ENCODE measurements at places on chromosomes 12 and 14.

- no peak for DNase-seq
Observed at GRCh38 chr12:110928700-110929099, 8.3 kb upstream of the MYL2 start.

GRCh38 chr14:51529736-51530135 lies 122.0 kb upstream of the FRMD6 start:
- no peak for DNase-seq

DNA sequence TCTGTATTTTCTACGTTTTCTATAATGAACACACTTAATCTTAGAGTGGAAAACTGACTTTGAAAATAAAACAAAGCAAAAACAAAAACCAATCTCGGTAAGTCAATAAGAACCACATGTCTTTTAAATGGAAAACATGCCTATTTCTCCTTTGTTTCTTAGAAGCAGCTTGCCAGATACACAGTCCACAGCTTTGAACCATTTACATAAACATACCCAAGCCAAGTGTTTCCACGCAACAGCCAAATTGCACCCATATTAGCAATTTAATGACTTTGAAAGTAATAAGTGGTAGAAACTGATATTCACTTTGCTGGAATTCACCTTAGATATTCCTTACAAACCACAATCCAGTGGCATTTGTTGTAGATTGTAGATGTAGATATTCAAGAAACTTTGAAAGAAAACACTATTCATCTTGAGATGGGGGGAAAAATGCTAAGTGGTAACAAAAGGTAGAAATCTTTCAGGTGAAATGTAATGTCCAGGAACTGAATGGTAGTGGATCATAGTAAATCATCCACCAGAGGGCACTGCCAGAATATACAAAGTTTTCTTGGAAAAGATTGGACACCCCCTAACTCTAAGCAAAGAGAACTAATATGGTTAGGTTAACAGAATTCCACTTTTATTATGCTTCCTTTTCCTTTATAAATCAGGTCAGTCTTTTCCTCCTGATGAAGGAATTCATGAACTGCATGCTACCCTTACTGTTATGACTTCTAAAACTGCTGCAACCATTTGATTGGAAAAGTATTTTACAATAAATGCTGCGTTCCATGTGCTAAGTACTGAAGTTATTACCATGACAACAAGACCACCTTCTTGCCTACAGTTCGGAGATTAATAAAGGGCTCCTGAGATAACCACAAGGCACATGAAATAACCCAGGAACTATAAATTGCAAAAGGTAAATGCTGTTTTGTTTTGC lies 69.8 kb downstream of the RERG start:
- no peak for DNase-seq

DNA sequence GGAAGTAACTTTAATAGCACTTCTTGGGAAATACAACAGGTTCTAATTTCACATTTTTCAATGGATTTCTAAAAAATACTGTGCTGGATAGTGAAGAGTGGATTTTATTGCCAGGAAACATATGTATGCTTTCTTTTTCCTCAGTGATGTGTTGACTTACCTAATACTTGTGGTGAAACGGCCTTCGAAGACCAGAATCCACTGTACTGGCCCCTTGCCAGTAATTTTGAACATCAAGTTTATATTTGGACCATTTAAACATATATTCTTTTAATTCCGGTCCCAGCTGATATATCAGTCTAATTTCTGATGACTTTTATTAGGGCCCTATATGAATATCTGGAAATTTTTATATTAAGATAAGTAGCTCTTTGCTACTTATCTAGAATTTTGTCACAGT lies 1.8 kb downstream of the MSRB3 start:
- DNase-seq = no peak

DNA sequence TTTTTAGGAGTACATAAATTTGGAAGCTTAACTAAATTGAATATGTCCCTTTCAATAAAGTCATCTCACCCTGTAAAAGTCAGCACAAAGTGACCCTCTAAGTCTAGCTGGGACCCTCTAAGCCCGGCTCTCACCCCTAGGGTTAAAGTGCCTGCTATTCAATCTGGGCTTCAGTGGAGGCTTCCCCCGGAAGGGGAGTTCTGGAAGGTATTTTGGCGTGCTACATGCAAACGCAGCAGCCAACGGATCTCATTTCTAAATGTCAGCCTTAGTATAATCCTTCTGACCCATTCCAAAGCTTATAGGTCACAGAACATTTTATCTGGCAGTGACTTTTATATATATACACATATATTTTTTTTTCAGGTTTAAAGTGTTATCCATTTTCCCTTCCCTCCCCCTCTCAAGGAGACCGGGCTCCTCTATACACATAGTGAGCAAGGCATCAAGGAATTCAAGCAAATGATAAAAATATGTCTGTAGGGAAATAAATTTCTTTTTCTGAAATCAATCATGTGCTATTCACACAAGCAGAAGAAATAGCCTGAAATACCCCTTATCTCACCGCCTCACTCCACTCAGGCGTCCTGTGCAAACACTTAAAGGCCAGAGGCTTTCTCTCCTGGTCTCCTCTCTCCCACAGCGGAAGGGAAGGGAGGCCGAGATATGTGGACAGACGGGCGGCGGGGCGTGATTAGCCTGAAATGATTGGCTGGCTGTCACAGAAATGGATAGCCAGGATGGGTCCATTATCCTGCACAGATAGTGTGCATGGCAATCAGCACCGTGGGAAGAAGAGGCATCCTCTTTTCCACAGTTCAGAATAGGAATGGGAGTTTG lies 301.7 kb downstream of the GALC start:
- no peak for DNase-seq

DNA sequence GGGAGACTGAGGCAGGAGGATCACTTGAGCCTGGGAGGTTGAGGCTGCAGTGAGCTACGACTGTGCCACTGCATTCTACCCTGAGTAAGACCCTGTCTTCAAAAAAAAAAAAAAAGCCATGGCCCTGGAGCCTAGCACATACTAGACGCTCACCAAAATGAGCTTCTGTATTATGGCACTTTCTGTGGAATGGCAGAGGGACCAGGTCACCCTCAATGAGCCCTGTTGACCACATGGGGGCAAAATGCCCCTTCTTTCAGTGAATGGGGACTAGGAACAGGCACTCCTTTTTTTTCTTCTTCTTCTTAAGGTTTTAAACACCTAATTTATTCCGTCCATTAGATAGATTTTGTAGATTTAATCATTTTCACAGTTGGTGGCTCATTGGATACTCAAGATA lies 50.5 kb downstream of the FAM222A start:
- no peak for DNase-seq

DNA sequence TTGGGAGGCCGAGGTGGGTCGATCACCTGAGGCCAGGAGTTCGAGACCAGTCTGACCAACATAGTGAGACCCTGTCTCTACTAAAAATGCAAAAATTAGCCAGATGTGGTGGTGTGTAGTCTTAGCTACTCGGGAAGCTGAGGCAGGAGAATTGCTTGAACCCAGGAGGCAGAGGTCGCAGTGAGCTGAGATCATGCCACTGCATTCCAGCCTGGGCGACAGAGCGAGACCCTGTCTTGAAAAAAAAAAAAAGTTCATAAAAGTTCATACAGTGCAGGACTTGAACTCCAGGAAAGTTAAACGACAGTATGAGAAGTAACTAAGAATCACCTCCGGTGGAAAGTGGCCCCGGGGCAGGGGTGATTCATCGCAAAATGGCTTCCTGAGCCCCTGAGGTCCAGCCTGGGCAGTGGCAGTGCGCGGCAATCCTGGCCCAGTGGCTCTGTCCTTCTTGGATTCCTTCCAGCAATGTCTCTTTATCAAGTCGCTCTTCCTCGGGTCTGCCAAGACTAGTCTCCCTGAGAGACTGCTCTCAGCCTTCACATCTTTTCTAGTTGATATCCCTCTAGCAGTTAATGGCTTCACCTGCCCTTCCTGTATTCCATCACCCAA lies 16.7 kb upstream of the MAP1LC3B2 start:
- no peak for DNase-seq

DNA sequence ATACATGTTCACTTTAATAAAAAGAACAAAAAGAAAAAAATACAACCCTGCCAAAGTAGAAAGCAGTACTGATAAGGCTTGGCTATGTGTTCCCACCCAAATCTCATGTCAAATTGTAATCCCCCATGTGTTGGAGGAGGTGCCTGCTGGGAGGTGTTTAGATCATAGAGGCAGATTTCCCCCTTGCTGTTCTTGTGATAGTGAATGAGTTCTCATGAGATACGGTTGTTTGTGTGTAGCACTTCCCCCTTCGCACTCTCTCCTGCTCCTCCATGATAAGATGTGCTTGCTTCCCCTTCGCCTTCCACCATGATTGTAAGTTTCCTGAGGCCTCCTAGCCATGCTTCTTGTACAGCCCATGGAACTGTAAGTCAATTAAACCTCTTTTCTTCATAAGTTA lies 59.9 kb downstream of the USP15 start:
- DNase-seq = no peak

GRCh38 chr12:25458047-25458552 lies 95.0 kb downstream of the LMNTD1 start:
- no peak for DNase-seq

DNA sequence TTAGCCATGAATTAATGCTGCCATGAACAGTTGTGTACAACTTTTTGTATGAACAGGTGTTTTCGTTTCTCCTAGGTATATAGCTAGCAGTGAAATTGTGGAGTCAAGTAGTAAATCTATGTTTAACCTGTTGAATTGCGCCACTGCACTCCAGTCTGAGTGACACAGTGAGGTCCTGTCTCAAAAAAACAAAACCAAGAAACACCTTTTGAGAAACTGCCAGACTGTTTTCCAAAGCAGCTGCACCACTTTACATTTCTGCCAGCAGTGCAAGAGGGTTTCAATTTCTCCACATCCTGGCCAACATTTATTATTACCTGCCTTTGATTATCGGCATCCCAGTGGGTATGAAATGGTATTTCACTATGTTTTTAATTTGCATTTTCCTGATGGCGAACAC lies 3.3 kb upstream of the PLEKHG3 start:
- DNase-seq = no peak

- no peak for DNase-seq
Observed at GRCh38 chr14:64790478-64790877, 86.3 kb downstream of the PLEKHG3 start.

- DNase-seq = no peak
Observed at GRCh38 chr12:89225808-89226411, 126.4 kb downstream of the DUSP6 start.

DNA sequence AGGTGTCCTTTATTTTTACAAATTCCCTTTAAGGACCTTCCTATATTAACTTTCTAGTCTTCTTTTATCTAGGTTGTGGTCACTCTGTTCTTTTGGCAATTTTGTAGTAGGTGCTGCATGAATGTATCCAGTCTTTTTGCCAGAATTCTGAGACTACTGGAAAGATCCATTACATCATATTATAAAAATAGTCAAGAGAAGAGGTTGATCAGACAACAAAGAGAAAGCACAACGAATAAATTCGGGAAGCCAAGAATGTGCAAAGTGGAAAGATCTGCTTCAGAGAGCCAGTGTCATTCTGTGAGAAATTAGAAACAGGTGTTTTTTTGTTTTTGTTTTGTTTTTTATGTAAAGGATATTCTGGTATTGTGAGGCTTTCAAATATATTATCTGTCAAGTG lies 15.8 kb upstream of the SLC16A7 start:
- DNase-seq = no peak

- no peak for DNase-seq
Observed at GRCh38 chr14:99924379-99924778, 131.2 kb downstream of the EML1 start.

GRCh38 chr12:110001596-110001995 lies 2.4 kb downstream of the ANKRD13A start:
- DNase-seq = no peak
